ENCODE measurements at places on chromosomes 16 and 17.

DNA sequence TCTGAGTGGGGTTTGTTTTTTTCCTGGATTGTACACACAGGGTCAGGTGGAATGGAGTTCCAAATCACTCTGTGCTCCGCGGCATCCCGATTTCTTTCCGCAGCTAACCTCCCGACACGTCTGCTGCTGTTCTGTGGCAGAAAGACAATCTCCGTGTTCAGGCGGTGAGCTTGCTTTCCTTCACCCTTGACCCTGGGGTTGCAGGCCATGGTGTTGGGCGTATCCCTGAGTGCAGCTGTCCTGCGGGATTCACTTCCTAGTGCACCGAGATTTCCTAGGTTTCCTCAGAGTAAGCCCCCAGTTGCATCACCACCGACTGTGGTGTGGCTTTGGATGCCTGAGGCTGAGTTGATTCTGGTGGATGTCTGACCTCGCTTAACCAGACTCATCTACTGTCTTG lies 7.8 kb upstream of the ARL6IP1 start:
- DNase-seq, result no peak

- no peak for DNase-seq
Observed at GRCh38 chr16:48949636-48950035, 332.0 kb downstream of the CBLN1 start.

DNA sequence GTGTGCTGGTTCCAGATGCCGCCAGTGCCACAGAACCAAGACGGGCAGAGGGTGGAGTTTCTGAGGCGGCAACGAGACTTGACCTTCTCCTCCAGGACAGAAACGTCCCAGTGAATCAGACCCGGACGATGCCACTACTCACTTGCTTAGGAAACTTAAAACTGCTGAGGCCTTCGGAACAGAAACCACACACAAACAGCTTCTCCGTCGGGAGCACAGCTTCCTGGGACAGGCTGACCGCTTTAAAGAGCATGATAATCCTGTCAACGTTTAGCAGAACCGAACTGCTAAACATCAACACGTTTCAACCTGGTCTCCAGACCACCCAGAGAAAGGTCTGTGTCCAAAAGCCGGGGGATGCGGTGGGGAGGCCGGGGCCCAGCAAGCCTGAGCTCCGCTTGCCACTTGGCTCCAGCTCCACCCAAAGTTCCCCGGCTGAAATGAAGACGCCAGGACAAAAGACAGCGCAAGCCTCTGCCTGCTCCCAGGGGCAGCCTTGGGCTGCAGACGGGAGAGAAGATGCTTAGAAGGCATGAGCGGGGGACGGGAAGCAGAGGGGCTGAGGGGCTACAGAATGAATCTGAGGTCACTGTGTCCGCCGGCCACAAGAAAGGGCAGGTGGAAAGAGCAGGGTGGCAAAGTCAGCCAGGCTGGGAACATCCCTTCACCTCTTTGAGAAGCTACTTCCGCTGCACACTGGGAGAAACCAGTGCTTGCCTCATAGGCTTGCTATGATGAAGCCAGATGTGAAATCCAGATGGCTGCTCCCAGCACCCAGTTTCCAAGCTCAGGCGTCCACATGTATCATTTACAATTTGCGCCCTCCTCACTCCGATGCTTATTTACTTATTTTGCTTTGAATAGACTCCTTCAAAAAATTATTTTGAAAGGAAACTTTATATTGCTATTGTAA lies 69.0 kb downstream of the MRM3 start:
- DNase-seq, result no peak

DNA sequence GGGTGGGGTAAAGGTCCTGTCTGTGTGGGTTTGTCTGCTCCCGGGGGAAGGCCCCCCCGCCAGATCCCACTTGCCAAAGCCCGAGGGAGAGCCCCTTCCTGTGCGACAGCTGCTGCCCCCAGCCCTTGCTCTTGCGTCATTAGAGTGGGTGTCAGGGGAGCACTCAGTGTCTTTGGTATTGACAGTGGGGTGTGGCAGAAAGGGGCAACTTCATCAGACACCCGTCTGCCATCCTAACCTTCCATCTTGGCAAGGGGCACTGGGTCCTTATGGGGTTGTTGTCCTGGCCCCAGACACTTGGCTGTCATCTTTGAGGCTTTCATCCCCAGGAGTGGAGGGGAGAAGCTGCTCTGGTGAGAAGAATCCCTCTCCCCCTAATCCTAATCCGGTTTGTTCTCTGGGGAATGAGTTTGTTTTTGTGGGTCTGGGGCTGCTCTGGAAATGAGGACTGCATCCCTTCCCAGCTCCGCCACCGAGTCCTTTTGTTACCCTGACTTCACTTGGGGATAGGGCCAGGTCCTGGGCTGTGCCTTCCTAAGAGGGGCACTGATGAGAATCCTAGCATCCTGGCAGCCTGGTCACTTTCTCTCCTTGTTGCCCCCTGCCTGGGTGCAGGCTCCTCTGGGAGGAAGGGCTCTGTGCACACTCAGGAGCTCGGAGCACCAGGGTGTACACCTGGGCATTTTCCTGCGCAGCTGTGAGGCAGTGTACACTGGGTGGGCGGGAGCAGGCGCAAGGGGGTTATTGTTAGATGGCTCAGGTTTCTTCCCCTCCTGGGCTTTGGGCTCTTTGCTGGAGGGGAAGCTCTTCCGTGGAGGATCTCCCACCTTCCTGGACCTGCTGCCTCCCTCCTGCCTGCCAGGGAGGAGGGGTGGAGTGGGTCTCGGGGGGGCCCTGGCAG lies 21.1 kb downstream of the GJD3 start:
- DNase-seq, result no peak

DNA sequence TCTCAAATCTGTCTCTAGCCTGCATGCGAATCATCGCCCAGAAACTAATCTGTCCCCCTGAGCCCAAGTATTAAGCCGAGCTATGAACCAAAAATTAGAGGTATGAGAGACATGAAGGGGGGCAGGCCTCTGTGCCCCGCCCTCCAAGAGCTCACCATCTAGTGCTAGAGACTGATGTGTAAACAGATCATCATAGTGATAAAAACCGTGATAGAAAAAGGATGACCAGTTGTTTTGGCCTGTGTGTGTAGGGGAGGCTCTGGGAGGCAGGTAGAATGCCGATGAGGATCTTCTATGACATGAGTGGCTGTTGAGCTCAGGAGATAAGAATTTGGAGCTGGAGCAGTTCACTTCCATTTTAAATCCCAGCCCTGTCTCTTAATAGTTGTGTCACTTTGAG lies 89.1 kb upstream of the TBX2 start:
- no peak for DNase-seq

- no peak for DNase-seq
Observed at GRCh38 chr17:55266051-55266957, 1.5 kb downstream of the HLF start.

Data from hematopoietic multipotent progenitor cell treated with erythropoietin and hydrocortisone succinate and interleukin-3 and kit ligand, for 17 days (in vitro differentiated cells).